ENCODE measurements at places on chromosomes 3 and 15.

DNA sequence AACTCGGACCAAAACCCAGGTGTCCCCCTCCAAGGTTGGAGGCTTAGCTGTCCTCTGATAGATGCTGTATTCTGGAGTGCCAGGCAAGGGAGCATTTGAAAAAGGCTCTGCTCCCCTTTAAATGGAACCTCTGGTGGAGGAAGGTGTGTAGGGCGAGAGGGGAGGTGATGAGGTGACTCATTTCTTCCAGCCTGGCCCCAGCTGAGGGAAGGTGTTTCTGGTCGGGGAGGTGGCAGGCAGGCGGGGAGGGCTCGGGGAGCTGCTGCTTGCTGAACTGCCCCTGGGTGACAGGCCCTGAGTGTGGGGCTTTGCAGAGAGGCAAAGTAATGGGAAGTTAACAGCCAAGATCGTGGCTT is 18.8 kb downstream of the PSTPIP1 start:
- DNase-seq, result peak; percentile 86

DNA sequence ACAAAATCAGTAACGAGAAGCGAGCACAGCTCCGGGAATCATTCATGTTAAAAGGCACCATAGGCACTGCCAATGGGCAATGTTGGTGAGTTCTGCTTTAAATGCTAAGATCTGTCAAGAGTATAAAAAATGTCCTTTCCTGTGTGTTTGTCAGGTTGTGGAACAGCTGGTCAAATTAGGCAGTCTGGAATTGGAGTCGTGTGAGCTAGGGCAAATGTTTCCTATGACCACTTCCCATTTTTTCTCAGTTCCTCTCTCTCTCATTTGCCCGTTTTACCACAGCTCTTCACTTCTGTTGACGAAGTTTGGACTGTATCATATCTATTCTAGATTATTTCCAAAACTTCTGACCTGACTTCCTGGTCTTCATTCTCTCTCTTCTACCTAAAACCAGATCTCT is 60.8 kb upstream of the GOLIM4 start:
- DNase-seq, result no peak

DNA sequence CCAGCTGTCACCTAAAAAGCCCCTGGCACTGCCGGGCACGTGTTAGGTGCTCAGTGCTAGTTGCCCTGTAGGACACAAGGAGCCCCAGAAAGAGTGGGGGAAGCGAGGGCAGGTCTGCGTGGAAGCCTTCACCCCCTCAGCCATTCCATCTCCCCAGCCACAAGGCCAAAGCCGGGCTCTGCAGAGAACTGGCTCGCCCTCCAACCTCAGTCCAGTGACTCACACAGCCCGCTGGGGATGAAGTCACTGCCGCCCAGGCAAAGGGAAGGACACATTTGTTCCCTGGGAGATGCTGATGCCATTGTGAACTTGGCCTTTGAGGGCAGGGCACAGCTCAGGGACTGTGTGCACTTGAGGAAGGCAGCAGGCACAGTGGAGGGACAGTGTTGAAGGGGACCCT is 48.1 kb downstream of the IQSEC1 start:
- DNase-seq, result peak; percentile 44

DNA sequence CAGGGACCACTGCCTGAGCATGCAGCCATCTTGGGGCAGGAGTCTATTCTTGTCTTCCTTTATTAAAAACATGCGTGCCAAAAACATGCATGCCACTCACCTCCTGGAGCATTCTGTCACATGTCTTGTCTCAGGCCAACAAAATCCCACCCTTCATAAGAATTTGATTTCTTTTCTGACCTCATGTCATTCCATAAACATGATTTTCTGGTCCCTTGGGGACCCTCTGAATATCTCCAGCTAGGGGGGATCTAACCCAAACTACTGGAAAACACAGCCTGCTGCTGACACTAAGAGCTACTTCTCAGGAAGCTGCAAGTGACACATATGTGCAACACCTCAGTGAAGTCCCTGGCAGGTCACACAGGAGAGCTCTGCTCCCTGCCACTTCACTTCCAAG is 26.8 kb upstream of the NOX5 start:
- no peak for DNase-seq

- DNase-seq, result no peak
These were observed 19.6 kb downstream of the CD86 start for GRCh38 chr3:122074621-122075265.

- DNase-seq, result no peak
These were observed 23.6 kb upstream of the DUT start for GRCh38 chr15:48307586-48307985.

DNA sequence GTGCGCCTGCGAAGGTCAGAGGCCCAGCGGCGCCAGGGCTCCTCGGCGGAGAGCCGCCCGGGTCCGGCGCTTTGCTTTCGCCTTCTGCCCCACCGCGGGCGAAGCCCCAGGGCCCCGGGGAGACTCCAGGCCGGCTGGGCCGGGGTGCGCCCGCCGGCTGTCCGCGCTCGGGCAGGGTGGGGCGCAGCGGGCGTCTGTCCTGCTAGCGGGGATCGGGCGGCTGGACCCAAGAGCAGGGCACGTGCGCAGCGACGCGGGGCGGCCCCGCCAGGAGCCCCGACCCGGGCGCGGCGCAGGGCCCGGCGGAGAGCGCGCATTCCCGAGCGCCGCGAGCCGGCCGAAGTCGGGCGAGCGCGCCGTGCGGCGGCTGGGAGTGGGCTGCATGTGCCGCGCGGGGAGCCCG is 569 bp upstream of the ALDH1A3 start:
- no peak for DNase-seq

- DNase-seq, result no peak
These were observed 17.5 kb upstream of the HACD2 start for GRCh38 chr3:123602325-123602724.

DNA sequence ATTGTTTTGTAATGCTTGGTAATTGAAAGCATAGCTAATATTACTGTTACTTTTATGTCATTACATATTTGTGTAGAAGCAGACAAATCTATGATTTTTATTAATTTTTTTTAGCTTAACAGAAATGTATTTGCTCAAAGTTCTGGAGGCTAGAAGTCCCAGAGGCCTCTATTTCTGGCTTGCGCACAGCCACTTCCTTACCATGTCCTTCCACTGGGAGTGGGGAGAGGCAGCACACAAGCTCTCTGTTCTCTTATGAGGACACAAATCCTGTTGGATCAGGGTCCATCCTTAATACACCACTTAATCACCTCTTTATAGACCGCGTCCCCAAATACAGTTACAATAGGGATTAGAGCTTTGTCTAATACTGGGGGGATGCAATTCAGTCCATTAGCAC is 1061.4 kb downstream of the OTOL1 start:
- no peak for DNase-seq

- no peak for DNase-seq
These were observed 64.3 kb downstream of the PLAAT1 start for GRCh38 chr3:193305356-193305755.

DNA sequence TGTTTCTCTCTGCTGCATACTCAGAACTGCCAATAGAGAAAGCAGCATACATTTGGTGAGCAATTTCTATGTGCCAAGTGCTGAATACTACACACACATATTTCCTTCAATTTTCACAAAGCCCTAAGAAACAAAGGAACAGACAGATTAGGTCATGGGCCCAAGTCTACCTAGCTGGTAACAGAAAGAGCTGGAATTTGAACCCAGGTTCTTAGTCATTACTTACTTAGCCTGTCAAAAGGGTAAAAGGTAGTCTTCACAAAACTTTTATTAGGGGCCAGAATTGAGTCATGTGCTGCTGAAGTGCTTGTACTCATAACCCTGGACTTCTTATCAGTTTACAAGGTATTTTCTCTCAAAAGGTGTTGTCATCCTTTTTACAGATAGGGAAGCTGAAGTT is 10.4 kb upstream of the ABHD17C start:
- no peak for DNase-seq

DNA sequence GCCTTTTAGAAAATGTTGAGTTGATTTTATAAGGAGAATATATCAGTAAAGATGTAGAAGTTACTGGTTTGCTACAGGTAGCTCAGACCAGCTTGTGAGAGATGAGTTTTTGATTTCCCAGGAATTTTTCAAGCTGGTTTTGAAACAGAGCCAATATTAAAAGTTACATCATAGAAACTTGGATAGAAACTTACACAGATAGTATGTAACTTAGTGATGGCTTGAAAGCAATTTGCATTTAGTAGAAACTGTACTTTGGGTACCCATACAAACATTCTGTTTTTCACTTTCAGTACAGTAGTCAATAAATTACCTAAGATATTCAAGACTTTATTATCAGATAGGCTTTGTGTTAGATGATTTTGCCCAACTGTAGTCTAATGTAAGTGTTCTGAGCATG is 93.4 kb downstream of the RBMS3 start:
- DNase-seq, result no peak

GRCh38 chr3:15795651-15796308 is 2.0 kb downstream of the ANKRD28 start:
- DNase-seq, result no peak

DNA sequence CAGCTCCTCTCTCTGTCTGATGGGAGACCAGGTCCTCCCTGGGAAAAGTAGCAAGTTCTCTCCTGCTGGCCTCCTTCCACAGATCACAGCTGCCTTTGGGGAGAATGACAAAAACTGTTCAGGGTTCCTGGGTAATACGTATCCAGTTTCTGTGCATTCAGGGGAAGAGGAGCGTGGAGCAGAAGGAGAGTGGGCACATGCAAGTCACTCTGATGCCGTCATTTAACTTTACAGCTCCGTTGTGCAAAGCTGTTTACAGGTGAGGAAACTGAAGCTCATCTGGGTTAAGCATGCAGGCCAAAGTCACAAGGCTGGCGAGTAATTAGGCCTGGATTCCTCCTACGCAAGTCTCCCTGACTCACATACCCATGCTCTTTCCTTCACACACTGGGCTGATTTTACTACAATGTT is 7.5 kb upstream of the TM4SF1 start:
- DNase-seq, result no peak

GRCh38 chr3:123075359-123075758 is 8.5 kb downstream of the PDIA5 start:
- no peak for DNase-seq

DNA sequence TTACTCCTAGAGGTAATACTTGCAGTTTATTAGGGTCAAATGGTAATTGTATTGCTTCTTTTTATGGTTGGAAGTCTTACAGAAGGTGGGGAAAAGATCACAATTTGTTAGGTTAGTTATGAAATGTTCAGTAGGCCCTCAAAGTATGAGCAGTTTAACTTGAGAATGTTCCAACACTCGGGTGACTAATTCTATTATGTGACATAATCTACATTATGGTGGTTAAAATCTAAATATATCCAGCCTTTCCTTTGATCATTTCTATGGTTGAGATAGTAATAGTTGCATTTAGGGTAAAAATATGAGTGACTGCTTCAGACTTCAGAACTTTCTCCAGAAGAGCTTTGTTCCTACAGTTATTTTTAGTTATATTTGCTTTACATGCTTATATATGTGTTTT is 19.6 kb upstream of the FBXO22 start:
- DNase-seq, result no peak

DNA sequence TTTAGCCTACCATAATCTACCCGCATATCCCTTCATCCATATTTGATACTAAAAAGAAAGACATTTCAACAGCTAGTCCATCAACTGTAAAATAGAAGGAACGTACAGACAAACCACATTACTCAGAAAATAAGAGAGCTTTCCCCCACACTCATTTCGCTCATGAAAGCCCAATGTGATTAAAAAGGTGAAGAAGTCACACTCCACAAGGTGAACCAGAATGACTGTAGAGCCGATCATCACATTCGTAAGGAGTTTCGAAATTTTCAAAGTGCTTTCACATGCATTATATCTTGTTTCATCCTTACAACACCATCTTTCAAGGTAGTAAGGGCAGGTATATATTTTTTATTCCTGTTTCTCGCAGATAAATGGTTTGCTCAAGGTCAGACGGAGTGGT is 225.3 kb downstream of the FOXP1 start:
- DNase-seq, result no peak

GRCh38 chr3:5699313-5699712 is 511.8 kb downstream of the EDEM1 start:
- no peak for DNase-seq

DNA sequence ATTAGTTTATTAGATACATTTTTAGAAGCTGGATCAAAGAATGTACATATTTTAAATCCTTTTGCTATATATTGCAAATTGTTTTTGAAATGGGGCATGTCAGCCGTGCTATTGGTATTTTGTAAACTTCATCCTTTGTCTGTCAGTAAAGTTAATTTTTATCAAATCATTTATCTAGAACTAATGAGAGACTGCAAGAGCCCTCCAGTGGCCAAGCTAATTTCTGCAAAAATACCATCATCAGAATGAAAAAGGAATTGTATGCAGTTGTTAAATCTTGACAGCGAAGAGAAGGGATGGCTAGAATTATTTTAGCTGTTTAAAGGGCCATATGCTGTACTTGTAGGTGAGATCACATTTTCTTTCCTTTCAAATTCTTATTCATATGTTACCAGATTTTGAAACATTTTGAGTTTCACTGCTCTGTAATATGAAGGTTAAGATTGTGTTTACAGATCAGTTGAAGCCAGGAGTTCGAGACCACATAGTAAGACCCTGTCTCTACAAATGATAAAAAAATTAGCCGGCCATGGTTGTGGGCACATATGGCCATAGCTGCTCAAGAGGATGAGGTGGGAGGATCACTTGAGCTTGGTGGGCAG is 8.1 kb upstream of the CLDN11 start:
- no peak for DNase-seq

GRCh38 chr15:55742927-55743728 is at the start of gene PRTG:
Gene PRTG, minus strand, starts transcription at chr15:55743152. Its CDS starts 221 bp downstream, at chr15:55742931.
- DNase-seq, result no peak

DNA sequence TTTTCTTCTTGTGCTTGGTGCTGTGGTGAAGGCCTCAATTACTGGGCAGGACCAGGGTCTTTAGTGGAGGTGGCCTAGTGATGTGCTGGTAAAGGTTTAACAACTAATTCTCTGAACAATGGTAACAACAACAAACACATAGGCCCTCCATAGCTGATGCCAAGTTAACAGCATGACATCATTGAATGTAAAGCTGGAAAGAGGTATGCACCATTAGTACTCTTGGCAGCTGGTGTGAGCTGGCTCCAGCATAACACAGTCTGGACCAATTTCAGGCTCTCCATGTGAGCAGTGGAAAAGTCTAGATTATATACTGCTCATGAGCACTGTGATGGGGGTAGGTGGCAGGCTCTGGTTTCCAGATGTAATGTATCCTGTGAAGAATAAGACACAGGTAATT is 61.8 kb downstream of the SLC7A14 start:
- DNase-seq, result no peak

- DNase-seq, result no peak
These were observed 71.9 kb upstream of the FEZF2 start for GRCh38 chr3:62445275-62445674.

Data from activated naive CD8-positive, alpha-beta T cell treated with anti-CD3 and anti-CD28 coated beads, Interleukin-2, amount 50 U/mL, for 24 hours (primary cell).